NCI-H2029 treated with DMSO at 0.1 percent for 48 hours (cell line): ENCODE measurements at places on chromosomes 2 and 18.

GRCh38 chr2:27247893-27248292, 15.0 kb downstream of the SLC30A3 start:
- DNase-seq, result no peak

- no peak for DNase-seq
Observed at GRCh38 chr2:111049792-111050640, 70.7 kb upstream of the BCL2L11 start.

DNA sequence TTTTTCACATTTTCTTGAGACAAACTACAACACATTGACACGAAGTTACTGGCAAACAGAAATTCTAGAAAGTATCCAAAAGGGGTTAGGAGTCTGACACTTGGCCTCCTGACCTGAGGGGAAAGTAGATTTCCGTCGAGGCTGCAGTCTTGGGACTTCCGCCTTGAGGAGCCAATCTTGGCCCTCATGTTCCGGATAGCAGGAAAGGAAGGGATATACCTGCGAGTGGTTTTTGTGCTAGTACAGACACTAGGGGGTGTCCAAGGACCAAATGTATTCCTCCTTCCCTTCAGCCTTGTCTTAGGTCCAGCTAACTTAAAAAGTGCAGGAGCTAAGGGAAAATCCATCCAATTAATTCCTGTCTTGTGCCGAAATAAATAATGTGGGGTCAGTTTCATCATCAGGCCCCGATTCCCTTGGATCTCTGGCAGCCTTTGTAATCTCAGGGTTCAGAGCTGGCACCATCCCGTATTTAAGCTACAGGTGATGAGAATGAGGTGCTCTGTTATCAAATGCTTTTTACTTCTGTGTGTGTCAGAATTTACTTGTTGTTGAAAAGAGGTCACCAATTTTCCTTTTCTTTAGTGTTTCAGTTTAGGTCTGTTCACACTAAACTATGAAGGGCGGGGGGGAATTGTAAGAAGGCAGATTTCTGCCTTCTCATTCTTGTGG, 330.2 kb upstream of the FANCL start:
- peak; percentile 74 for DNase-seq

GRCh38 chr18:69401226-69401971, 711 bp downstream of the DOK6 start:
- DNase-seq, result no peak

GRCh38 chr2:204692790-204693189, 147.5 kb downstream of the PARD3B start:
- DNase-seq, result no peak

DNA sequence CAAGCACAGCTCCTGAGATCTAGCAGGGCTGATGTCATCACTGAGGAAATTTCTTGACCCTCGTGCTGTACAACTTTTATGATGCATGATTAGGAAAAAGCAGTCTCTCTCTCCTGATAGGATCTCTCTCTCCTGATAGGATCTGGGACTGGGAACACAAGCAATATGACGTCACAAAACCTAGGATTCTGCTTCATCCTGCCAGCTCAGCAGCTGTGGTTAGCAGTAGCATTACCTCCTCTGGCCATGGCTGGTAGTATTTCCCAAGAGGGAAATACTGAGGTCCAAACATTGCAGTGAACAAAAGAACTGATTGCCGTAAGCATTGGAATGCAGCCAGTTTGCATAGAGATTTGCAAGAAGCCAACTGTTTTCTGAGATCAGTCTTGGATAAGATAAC, 521.2 kb upstream of the POU3F3 start:
- no peak for DNase-seq

- DNase-seq, result no peak
Observed at GRCh38 chr18:45228796-45229388, 386.4 kb upstream of the SLC14A2 start.

GRCh38 chr18:10546557-10547300, 20.9 kb downstream of the NAPG start:
- no peak for DNase-seq

DNA sequence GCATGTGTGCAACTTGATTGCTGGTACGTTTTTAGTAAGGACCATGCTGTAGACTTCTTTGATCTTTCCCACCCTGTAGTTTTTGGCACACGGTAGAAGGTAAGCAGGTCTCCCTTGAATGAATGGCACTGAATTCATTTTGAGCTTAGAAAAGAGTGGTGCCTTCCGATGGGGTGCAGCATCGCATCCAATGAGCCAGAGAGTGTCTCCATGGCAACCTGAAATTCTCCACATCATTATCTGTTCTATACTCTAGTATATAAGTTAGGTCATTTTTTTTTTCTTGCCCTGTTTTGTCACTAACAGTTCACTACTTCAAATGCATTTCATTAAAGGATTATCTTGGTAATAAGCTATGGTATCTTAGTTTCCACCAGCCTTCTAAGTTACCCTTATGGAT, 81.2 kb upstream of the REV1 start:
- no peak for DNase-seq

- no peak for DNase-seq
Observed at GRCh38 chr2:215949991-215950404, 63.4 kb downstream of the MREG start.

DNA sequence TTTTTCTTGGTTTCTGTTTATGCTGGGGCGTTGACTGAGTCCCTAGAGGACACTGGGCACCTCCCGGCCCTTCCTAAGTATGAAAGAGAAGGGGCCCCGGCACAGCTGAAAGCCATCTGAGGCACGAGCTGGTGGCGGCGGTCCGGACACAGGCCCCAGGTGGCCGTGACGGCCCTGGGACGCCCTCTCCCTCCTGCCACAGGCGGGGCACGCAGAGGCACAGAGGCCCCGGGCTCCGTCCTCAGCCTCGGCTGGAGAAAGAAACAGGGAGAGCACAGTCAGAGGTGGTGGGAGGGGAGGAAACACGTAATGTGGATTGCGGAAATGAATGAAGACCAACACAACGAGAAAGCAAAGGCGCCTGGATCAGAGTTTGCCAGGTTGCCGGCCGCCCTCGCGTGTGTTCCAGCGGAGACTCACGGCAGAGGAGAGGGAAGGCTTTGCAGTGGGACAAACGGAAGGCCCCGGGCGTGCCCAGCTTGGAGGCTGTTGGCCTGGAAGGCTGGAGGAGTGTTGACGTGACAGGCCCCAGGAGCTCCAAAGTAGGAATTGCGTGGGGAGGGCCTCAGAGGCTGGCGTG, 119.1 kb downstream of the PTGR3 start:
- DNase-seq, result no peak

- no peak for DNase-seq
Observed at GRCh38 chr2:126704434-126705160, 48.6 kb downstream of the GYPC start.

DNA sequence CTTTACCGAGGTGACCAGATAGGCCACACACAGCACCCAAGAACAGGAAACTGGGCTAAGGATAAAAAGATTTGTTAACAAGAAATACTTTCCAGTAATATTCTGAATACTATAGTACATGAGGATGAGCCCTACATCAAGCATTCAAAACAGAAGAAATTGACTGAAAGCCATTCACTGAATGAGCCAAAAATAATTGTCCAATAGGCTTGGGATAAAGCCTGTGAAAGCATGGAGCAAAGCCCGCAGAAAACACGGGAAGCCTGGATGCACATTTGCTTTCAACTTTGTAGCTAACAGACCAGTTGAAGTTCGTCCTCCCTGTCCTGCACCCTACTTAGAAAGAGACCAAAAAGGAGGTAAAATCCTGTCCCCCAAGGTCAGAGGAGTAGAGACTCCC, 56.3 kb downstream of the DIPK1C start:
- no peak for DNase-seq

GRCh38 chr2:14778015-14778414, 145.5 kb downstream of the LRATD1 start:
- DNase-seq, result no peak

- no peak for DNase-seq
Observed at GRCh38 chr2:191653667-191654391, 24.1 kb upstream of the NABP1 start.

DNA sequence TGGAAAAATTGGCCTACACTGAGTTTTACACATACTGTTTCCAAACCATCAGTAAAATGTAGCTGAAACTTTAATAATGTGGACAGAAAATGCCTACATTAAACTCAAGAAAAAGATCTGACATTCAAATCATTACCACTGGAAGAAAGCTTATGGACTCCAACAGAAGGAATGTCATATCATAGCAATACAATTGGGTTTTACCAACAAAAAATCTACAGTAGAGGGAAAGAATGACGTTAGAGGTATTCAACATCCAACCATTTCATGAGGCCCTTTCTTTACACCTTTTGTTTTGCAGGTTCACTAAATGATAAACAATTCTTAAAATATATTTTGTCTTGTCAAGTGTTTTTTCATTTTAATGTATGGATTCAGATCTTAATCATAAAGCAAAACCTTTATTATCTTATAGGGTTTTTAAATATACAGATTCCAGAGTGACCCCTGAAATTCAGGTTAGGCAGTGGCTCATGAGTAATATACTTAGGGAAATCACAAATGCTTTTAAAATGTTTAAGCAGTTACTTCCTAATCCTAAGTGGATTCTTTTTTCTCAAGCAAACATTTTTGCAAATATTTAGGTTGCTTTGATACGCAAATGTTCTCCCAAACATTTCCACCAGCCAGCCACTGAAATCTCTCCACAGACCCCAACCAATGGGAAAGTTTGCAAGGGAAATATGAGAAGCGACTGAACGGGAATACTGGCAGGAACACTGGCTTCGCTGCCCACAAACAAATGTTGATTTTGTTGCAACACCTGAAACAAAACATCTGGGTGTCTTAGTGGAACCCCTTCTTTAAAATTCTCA, 168.7 kb downstream of the TCF4 start:
- DNase-seq, result no peak

DNA sequence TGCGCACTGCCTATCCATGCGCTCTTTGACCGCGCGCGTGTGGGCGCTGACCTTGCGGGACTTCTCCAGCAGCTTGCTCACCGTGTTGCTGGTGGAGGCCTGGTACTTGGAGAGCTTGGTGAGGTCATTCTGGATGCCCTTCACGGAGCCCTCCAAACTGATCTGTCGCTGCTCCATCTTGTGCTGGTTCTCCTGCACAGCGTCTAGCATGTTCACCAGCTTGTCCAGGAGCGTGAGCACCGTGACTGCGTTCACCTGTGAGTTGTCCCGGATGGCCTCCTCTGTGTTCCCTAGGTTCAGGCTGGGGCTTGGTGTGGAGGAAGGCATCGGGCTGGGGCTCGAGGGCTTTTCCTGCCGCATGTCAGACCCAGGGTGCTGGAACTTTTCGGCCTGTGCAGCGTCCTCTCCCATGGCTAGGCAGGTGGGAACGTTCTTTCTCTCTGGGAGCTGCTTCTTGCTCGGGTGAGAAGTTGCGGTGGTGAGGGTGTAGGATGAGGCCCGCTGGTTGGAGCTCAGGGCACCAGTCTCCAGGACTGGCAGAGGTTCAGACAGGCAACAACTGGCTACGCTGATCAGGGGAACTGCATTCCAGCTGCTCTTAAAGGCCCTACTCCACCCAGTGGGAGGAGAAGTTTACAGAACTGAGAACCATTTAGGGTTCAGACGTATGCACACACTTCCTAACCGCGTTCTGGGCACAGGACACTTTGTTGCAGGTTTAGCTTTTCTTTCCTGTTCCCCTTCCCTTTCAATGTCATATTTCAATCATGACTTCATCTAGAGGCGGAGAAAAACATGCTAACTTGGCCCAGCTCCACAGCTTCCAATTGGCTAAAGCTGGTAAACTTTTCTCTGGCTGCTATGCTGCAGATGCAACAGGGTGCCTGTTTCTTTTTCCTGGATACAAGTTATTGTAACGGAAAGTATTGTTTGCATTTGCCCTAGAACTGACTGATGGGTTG, at the start of gene CAVIN2:
Gene CAVIN2, minus strand, starts transcription at position 574 of the 962 bp plus-strand sequence. Its CDS starts 163 bp downstream, at position 411.
- DNase-seq, result no peak

GRCh38 chr18:48080546-48080945, 150.1 kb upstream of the SMAD2 start:
- DNase-seq, result no peak

GRCh38 chr2:101793277-101793969, 95.9 kb downstream of the MAP4K4 start:
- DNase-seq, result no peak

DNA sequence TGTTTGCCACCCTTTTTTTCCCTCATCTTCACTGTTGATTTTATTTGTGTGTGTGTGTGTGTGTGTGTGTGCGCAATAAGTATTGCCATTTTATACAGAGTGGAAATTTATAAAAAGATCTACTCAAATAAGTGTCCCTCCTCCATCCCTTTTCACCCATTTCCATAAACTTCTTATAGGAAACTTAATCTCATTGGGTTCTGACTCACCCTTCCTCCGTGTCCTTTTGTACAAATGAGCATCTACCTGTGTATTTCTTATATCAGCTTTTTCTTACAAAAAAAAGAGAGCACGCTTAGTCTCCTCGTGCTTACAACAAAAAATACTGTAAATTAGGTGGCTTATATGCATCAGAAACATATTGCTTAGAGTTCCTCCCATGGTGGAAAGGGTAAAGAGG, 711.2 kb upstream of the CDH7 start:
- DNase-seq, result no peak

DNA sequence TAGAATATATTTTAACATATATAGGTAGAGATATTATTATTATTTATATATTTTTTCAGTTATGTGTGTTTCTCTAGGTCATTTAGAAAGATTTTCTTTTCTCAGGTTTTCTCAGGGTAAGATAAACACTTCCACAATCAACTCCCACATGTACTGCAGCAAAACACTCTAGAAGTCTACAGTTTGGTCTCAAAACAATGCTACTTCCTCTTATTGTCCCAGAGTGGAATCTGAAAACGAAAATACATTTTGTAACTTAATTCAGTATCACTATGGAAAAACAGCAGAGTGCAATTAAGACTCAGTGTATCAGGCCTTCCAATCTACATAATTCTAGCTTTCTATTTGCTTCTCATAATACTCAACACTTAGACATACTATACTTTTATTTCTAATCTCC, 190.1 kb upstream of the SLC35G4 start:
- DNase-seq, result no peak

DNA sequence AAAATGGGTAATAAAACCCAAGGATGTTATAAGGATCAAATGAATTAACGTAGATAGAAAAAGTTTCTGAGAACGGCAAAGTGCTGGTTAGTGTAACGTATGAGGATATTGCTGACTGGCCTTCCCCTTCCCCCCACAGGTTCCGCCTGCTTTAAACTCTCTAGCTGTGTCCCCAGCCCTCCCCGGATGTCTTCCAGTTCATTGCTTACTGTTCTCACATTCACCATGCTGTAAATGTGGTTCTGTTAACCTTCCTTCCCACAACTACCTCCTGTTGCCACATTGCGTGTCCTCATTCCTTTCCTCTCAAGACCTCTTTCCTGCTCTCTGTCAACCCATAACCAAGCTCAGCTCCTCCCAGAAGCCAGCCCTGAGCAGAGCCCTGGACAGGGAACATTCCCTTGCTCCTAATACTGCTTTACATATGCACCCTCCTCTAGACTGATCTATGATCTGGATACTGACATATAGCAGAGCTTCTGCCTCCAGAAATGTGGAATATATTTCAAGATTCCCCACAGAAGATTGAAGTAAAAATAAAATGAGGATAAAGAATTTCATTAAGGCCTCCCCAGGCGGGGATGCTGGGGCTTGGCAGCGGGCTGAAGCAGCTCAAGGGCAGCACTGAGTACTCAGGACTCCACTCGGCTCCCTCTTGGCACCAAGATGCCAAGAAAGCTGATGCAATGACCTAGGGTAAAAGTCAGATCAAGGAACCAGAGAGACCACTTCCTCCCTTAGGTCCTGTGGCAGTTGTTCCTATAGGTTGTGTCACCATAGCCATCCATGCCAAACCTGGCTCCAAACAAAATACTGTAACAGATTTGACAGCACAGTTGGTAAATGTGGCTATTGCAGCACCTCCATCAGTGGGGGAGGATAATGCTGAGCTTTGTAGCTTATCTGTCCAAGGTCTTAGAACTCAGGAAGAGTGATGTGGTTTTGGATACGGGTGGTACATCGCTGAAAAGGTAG, 136.4 kb upstream of the PIK3C3 start:
- DNase-seq, result no peak

- DNase-seq, result no peak
Observed at GRCh38 chr18:50117863-50118262, 77.1 kb downstream of the MYO5B start.
